ENCODE measurements at places on chromosomes 6 and 20.

- no peak for DNase-seq
These were observed 2.3 kb downstream of the MYLK2 start for GRCh38 chr20:31821427-31821826.

DNA sequence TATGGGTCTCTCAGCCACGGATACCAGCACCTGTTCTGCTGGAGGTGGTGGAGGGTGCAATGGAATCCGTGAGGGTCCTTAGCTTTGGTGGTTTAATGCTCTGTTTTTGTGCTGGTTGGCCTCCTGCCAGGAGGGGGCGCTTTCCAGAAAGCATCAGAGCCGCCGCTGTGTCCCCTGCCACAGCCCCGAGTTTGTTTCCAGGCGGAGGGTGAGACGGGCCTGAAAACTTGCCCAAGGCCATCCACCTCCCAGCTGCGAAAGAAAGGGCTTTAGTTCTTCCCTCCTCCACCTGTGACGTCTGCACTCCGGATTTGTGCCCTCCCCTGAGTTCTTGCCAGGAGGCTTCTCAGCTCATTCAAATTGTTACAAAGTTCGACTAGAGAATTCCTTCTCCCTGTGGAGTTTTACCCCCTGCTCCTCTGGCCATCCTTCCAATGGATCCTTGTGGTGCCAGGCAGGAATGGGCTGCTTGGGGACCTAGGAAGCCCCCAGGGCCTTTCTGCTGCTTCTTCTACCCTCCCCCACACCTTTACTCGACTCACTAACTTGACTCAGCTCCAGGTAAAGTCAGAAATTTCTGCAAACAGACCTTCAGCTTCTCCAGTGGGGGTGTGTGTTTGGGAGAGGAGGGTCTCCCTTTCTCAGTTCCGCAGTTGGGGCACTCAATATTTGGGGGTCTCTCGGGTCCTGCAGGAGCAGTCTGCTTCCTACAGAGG, 873.7 kb downstream of the KIF16B start:
- DNase-seq, result no peak

DNA sequence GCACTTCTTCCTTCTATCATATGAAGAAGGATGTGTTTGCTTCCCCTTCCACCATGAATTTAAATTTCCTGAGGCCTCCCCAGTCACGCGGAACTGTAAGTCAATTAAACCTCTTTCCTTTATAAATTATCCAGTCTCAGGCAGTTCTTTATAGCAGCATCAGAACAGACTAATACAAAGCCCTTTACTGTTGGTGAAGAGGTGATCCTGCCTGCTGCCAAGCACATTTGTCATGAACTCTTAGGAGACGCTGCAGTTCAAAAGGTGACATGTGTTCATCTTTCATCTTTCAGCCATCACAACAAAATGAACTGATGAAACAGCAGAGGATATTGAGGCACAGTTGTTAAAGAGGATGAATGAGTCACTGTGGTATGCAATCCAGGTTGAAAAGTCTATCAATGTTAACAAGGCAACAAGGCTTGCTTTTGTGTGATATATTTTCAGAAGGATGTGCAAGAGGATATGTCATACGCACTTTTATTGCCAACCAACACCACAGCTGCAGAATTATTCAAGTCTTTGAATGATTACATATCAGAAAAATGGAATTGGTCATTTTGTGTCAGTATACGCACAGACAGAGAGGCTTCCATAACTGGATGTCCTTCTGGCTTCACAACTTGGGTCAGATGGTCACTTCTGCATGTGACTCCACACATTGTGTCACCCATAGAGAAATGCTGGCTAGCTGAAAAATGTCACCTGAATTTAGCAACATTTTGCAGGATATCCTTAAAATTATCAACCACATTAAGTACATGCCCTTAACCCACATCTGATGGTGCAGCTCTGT, 52.4 kb upstream of the PLN start:
- no peak for DNase-seq

DNA sequence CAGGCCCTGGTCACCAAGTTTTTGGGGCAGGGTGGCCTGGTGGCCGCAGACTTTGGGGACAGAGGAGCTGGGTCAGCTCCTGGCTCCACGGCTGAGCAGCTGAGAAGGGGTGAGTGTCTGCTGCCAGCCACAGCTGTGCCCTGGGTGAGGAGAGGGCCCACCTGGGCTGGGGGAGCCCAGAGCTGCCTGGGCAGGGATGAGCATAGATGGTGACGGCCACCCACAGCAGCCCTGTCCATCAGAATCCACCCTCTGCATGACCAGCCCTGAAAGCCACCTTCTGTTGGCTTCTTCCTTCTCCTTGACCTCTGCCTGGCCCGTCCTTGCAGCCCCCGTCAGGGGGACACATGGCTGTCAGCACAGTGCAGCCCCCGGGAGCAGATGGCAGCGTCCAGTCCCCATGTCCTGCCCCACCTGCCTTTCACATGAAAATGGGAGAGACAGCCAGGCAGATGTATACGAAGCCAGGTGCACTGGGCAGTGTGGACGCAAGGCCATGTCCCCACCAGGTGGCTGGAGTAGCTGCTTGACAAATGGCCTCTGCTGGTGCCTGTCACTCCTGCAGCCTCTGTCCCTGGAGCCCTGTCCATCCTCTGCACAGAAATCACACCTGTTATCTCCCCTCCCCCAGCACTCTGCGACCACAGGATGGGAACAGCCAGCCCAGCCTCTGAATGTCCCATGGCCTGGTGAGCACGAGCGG, 220.8 kb downstream of the PREX1 start:
- peak; percentile 21 for DNase-seq

- no peak for DNase-seq
These were observed 79.4 kb upstream of the LRFN2 start for GRCh38 chr6:40666530-40666929.

GRCh38 chr6:110408901-110409300, 6.5 kb downstream of the DDO start:
- DNase-seq, result no peak

DNA sequence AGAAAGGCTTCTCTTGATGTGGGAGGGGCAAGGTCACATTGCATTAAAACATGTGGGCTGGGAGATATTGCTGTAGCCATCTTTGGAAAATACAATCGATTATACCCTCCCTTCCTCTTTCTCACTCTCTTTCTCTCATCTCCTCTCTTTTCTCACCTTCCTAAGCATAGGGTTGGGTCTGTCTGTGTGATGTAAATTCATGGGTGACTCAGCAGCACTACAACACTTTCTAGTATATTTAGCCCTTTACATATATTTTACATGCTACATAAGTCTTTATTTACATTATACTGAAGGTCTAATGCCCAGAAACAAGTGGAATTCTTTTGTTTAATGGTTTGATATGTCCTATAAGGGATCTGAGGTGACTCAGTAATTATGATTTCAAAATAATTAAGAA, 634.8 kb upstream of the FLRT3 start:
- DNase-seq, result no peak

DNA sequence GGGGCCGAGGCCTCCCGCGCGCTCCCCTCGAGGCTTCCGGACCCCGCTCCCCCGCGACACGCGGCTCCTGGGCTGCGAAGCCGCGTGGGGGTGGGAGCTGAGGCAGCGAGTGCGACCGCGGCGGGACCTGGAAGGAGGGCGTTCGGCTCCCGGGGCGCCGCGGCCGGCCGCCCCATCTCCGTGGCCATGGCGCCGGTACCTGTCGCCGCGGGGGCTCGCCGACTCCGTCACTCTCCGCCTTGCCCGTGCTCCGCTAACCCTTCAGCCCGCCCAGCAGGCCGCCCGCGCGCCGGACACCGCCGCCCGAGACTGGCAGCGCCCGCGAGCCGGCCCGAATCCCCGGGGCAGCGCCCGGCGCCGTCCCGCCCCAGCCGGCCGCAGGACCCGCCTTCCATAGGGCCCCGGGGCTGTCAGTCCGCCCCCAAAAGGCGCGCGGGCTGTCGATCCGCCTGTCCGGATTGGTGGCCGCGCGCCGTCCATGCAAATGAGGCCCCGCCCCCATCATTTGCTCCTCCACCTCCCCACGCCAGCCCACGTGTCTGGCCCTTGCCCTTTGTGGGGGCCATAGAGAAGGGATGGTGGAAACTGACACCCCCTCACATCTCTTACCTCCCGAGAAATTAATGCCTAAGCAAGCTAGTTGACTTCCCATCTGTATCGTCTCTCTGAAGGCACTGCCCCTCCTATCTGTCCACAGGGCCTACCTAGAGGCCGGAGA, at the start of gene FKBP5:
Gene FKBP5, minus strand, starts transcription at position 311 of the 718 bp plus-strand sequence. CDS start 46,091 bp downstream, outside the sequence.
- DNase-seq, result peak; percentile 93

- DNase-seq, result no peak
These were observed 698.2 kb downstream of the COL12A1 start for GRCh38 chr6:74507649-74508048.

GRCh38 chr6:16118825-16119224, 10.1 kb upstream of the MYLIP start:
- no peak for DNase-seq

GRCh38 chr20:23920408-23921325, 41.1 kb upstream of the CST5 start:
- DNase-seq, result peak; percentile 52

GRCh38 chr6:170271771-170272314, 19.0 kb downstream of the DLL1 start:
- DNase-seq, result no peak

DNA sequence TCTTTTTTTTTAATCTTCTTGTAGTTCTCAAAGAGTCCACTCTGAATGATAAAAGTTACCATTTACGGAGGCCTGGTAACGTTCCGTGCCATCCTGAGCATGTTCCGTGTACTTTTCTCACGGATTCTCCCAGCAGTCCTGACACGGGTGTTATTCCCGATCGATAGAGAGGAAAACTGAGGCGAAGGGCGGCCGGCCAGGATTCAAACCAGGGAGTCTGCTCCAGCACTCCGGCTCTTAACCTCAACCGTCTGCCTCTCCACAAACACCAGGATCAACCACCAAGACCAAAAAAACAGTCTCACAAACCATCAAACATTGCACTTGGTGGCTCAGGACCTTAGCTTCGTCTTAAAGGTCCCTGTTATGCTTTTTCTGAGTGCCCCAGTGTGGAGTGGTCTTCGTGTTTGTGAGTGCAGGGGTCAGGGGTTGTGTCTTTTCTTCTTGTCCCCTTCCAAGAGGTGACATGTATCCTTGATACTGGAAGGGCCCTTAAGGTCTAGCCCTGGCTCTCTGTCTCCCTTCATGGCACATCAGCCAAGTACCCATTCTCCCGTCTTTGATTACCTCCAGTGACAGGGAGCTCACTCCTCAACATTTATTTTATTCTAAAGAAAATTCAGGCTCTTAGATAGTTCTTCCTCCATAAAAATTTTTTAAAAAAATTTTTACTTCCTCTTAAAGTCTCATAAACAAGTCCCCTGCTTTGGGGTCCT, 35.1 kb downstream of the SRC start:
- DNase-seq, result peak; percentile 13

GRCh38 chr6:169528755-169529154, 173.1 kb downstream of the WDR27 start:
- DNase-seq, result no peak

DNA sequence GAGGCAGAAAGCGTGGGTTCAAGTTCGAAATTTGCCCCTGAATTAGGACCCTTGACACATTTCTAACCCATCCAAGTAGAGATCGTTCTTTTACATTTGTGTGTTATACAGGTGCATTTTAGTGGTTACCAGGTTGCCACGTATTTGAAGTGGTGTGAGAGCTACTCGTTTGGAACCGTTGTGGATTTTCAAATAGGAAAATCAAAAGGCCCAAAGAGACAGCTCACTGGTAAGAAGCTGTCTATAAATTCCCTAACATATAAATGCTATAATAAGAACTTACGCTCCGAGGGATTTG, 1.6 kb upstream of the REV3L start:
- no peak for DNase-seq

DNA sequence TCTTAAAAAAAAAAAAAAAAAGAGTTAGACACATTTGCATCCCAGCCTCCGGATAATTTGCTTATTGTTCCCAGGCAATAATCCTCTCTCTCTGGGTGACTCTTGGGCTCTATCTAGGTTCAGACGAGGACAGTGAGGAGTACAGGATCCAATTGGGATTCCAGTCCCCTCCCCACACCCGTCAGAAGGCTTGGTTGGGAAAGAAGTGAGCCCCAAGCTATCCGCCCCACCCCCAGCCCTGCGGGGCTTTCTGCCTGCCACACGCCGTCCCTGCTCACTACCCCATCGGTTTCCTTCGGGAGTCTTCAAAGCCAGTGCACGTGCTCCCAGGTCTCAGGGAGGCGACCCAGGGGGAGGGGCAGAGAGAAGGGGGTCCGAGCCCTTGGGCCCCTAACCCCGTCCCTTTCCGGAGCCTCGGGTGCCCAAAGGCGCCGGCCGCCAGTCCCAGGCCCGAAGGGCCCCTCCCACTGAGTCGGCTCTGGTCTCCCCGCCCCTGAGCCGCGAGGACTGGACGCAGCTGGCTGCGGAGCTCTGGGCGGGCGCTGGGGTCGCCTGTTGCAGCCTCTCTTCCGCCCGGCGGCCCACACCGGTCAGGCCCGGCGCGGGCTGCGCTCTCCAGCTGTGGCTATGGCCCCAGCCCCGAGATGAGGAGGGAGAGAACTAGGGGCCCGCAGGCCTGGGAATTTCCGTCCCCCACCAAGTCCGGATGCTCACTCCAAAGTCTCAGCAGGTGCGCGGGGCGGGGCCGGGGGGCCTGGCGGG, 2.5 kb downstream of the MYMX start:
- DNase-seq, result peak; percentile 94

DNA sequence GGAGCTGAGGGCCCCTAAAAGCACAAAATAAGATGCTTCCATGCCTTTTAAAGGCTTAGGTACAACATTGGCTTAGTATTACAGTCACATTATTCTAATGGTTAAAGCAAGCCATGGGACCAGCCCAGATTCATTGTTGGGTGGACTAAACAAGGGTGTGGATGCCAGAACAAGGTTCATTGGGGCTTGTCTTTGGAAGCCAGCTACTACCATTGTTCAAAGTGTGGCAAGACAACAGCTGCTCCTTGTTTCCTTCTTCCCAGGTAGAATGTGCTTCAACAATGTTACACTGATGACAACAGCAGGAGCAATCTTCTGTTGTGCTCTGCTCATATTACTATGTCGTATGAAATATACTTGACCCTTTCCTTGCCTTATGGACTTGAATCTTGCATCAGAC, 261.5 kb downstream of the TBC1D7 start:
- DNase-seq, result no peak

- no peak for DNase-seq
These were observed 89.0 kb upstream of the CDH4 start for GRCh38 chr20:61163031-61163430.

- no peak for DNase-seq
These were observed 631.1 kb downstream of the KIF16B start for GRCh38 chr20:15942130-15942529.

GRCh38 chr6:25279748-25280343, 672 bp downstream of the CARMIL1 start:
- peak; percentile 34 for DNase-seq

GRCh38 chr6:3231247-3232016, 4.0 kb upstream of the TUBB2B start:
- DNase-seq, result peak; percentile 81

DNA sequence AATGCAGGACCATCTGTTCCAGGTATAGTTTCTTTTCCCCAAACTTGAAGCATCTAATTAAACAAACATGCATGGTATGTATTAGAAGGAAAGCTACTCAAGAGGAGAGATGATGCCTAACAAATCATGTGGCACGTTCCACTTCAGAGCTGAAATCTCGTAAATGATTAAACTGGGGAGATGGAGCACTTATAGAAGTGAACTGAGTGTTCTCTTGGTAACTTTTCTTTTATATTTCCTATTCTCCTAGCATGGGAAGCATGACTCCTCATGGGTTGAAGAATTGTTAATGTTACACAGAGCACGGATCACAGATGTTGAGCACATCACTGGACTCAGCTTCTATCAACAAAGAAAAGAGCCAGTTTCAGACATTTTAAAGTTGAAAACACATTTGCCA, 61.1 kb downstream of the CCN2 start:
- no peak for DNase-seq

Measured in right hindlimb (tissue), 1 donor.